Astrocyte of the hippocampus (primary cell): ENCODE measurements at places on chromosomes 5 and 9.

- no peak for DNase-seq
These were observed 9.6 kb downstream of the ENG start for GRCh38 chr9:127844821-127845359.

DNA sequence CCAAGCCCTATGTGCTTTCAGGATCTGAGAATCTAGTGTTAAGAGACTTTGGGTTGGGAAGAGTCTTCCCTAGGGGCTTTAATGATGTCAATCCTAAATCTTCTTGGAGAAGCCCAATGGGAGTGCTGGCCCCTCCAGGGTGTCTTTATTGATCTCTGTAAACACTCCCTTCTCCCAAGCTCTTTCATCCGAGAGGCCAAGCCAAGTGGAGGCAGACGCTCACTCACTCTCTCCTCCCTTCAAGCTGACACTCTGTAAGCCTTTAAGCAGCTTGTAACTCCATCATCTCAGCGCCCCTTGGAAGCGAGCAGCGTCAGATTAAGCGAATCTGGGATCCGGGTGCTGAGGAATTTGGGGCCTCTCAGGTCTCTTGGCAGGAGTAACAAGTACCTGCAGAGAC, 37.7 kb downstream of the SPARC start:
- DNase-seq, result no peak

DNA sequence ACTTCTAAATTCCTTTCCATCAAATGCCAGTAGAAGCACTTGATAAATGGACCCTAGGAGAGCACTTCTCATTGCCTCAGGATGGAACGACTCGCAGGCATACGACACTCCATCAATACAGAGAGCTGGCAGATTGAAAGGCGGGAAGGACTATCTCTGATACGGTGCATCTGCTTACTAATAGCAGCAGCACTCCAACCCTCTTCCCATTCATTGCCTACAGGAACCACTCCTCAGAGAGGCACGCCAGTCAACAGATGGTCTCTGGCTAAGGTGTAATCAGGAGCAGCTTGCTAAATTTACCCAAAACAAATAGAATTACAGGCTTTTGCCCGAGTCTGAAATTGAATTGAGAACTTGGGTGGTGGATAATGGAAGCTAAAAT, 168.1 kb downstream of the EFNA5 start:
- DNase-seq, result no peak

DNA sequence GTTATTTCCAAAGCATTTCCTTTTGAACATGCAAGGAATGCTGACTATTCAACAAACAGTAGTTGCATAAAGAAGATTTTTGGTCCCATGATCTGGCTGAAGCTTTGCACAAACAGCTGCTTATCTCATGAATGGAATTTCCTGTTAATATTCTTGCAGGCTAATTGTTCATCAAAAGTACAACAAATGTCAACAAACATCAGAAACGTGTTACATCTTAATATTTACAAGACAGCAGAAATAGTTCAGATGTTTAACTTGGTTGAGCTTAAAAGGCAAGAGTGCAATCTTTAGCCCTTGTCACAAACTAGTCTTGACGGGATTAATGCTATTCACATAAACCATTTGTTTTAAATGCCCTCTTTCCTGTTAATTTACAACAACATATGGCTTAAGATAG, 47.9 kb upstream of the BASP1 start:
- peak; percentile 37 for DNase-seq

- no peak for DNase-seq
These were observed 80.2 kb upstream of the LIFR start for GRCh38 chr5:38636626-38637025.

DNA sequence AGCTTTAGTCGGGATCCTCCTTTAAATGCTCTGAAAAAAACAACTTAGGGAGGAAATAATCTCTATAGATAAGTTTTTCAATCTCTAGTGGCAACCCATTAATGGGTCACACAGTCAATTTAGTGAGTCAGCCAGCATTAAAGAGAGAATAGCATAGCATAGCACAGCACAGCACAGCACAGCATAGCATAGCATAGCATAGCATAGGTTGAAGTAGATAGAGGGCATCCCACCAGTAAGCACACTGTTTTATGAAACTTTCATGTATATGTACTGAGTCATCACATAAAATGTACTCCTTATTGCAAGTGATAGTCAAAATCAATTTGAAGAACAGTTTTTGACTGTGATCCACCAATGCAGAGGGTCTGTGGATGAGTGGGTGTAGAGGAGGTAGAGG, 522.9 kb downstream of the CCDC171 start:
- no peak for DNase-seq

DNA sequence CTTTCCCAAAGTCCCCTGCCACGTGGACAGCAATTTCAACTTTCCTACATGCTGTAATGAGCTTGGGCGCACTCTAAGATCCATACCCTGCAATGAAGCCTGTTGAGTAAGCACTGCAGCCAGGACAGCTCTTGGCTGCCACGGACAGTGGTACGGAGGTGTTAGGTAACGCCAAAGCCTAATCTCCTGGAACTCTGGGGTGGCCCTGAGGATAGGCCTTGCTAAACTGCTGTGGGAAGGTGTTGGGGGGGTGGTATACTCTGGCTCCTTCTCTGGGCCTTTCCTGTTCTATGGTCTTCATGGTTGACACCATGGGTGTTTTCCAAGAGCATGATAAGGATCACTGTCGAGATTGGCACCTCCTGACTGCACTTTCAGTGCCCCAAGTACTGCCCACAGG, 66.4 kb upstream of the PITX1 start:
- no peak for DNase-seq

DNA sequence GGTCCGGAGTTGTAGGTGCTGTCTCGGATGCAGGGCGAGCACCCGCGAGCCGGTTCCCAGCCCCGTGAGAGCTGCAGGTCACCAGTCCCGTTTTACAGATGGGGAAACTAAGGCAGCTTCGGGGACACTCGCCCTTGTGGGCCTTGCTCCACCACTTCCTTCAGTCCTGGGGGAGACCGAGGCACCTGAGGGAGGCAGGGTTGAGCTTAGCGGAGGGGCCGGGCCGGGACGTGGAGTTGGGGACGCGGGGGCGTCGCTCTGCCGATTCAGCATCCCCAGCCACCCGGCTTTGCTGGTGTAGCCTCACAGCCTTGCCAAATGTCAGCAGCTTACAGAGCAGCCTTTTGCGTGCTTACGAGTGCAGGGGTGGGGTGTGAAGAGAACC, 530 bp downstream of the BBLN start:
- peak; percentile 38 for DNase-seq
